ENCODE measurements at places on chromosomes 5 and 9. TPM values are rescaled to one million over a fixed set of nuclear protein-coding genes. Genes with fewer than 3 reads are reported as not detected.

The C9orf78 gene
- 37.8 TPM for total RNA-seq

The FAM221B gene
- 0.23 TPM for total RNA-seq

The GIN1 gene
- total RNA-seq = 14.3 TPM

The CMYA5 gene
- total RNA-seq = 1.8 TPM

The PCDHA1 gene
- total RNA-seq = 13.8 TPM

The SEMA6A gene
- total RNA-seq = 59.1 TPM

The GBA2 gene
- total RNA-seq = 60.7 TPM

The TMEM252 gene
- total RNA-seq = not detected

The NUDT2 gene
- total RNA-seq = 18.7 TPM

The IL9 gene
- not detected for total RNA-seq

The FAM120A gene
- total RNA-seq = 75.0 TPM

The ANKRD34B gene
- total RNA-seq = 3.0 TPM

The LCN10 gene
- total RNA-seq = not detected

The RGS14 gene
- total RNA-seq = 10.1 TPM

The SHC3 gene
- total RNA-seq = 42.0 TPM

The RAD17 gene
- total RNA-seq = 45.2 TPM

The PCDHB14 gene
- total RNA-seq = 12.7 TPM

The NEUROG1 gene
- not detected for total RNA-seq

The LRRC26 gene
- total RNA-seq = not detected

The C9orf152 gene
- total RNA-seq = not detected

The PRR16 gene
- total RNA-seq = 6.5 TPM

The CFAP90 gene
- total RNA-seq = 13.4 TPM

The MARVELD2 gene
- 3.0 TPM for total RNA-seq
